ENCODE measurements at places on chromosomes 11 and 22. TPM values are rescaled to one million over a fixed set of nuclear protein-coding genes. Genes with fewer than 3 reads are reported as not detected.

The OR4A16 gene
- not detected for polyA plus RNA-seq

The ALKBH8 gene
- 3.5 TPM for polyA plus RNA-seq

GRCh38 chr11:104525416-104525815 lies 361.5 kb upstream of the PDGFD start:
- peaks cover 11% of the 10 kb centered on the region for H3K4me1 ChIP-seq
- no peaks in the 10 kb centered on the region for H3K36me3 ChIP-seq
- DNase-seq, result no peak
- H3K27me3 ChIP-seq, result no peaks in the 10 kb centered on the region
- H3K4me3 ChIP-seq, result no peak overlapping the region
- no peak overlapping the region for H3K27ac ChIP-seq

The OR2AT4 gene
- not detected for polyA plus RNA-seq

- no peak overlapping the region for H3K4me3 ChIP-seq
- DNase-seq, result no peak
- peaks cover 17% of the 10 kb centered on the region for H3K4me1 ChIP-seq
These were observed 199.7 kb downstream of the NAV2 start for GRCh38 chr11:19912115-19912957.

The EFCAB6 gene
- 0.41 TPM for polyA plus RNA-seq

DNA sequence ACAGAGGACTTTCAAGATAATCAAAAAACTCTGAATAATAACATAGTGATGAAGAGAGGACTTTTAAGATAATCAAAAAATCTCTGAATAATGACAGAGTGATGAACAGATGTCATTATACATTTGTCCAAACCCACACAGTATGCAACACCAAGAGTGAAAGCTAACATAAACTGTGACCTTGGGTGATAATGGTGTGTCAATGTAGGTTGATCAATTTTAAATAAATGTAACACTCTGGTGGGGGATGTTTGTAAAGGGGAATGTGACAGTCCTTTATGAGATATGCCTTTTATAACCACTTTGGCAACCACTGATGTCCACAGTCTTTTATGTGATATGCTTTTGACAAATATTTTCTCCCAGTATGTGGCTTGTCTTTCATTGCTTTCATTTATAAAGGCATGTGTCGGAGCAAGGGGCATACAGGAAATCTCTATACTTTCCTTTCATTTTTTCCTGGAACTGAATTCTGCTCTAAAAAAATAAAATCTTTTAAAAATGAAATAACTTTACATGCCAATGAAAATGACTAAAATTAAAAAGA lies 10.3 kb upstream of the OR9G1 start:
- DNase-seq, result no peak
- H3K4me3 ChIP-seq, result no peak overlapping the region
- H3K36me3 ChIP-seq, result no peaks in the 10 kb centered on the region
- H3K27me3 ChIP-seq, result no peaks in the 10 kb centered on the region

DNA sequence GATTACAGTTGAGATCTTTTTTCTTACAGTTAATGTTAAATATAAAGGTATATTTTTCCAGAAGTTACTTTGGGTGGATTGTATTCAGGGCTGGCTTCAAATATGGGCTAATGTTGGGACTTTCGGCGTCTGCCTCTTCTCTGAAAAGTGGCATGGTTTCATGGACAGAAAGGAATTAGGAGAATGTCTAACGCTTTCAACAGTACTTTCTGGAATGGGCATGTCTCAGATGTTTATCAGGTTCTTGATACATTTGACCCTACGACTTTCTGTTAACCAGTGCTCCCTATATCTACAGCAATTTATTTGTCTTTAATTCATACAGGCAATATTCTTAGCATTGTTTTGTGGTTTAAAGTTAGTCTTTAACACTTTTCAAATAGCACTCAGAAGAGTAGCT lies 33.7 kb downstream of the ZC3H12C start:
- peak overlapping the region; percentile 28 for H3K27ac ChIP-seq
- H3K27me3 ChIP-seq, result no peaks in the 10 kb centered on the region
- peaks cover 19% of the 10 kb centered on the region for H3K4me1 ChIP-seq
- H3K36me3 ChIP-seq, result peaks cover 4% of the 10 kb centered on the region

The NAALADL1 gene
- not detected for polyA plus RNA-seq

GRCh38 chr11:47220401-47220821 lies 5.6 kb downstream of the DDB2 start:
- H3K4me3 ChIP-seq, result no peak overlapping the region
- DNase-seq, result no peak
- peaks cover 13% of the 10 kb centered on the region for H3K4me1 ChIP-seq
- H3K27me3 ChIP-seq, result no peaks in the 10 kb centered on the region

The CLNS1A gene
- 141 TPM for polyA plus RNA-seq

GRCh38 chr11:3989276-3989920 lies 105.2 kb upstream of the RRM1 start:
- no peak for DNase-seq
- peaks cover 2% of the 10 kb centered on the region for H3K4me1 ChIP-seq
- H3K36me3 ChIP-seq, result no peaks in the 10 kb centered on the region
- no peak overlapping the region for H3K27ac ChIP-seq
- no peaks in the 10 kb centered on the region for H3K27me3 ChIP-seq

- no peak overlapping the region for H3K4me3 ChIP-seq
- no peaks in the 10 kb centered on the region for H3K27me3 ChIP-seq
- no peak for DNase-seq
- no peaks in the 10 kb centered on the region for H3K36me3 ChIP-seq
These were observed 54.1 kb upstream of the ZBED5 start for GRCh38 chr11:10911907-10912306.

The TSPAN18 gene
- polyA plus RNA-seq, result 1.3 TPM

GRCh38 chr22:23181721-23182308 lies 1.5 kb downstream of the BCR start:
- H3K4me3 ChIP-seq, result peak overlapping the region; percentile 53
- H3K36me3 ChIP-seq, result peaks cover 2% of the 10 kb centered on the region
- no peak overlapping the region for H3K27ac ChIP-seq
- peaks cover 13% of the 10 kb centered on the region for H3K4me1 ChIP-seq
- no peaks in the 10 kb centered on the region for H3K27me3 ChIP-seq

The MYO18B gene
- polyA plus RNA-seq, result 0.05 TPM

The EHF gene
- polyA plus RNA-seq, result not detected

GRCh38 chr11:74269161-74269811 lies 42.2 kb downstream of the P4HA3 start:
- no peak for DNase-seq
- H3K27ac ChIP-seq, result no peak overlapping the region
- peaks cover 10% of the 10 kb centered on the region for H3K36me3 ChIP-seq
- no peaks in the 10 kb centered on the region for H3K4me1 ChIP-seq
- no peak overlapping the region for H3K4me3 ChIP-seq

DNA sequence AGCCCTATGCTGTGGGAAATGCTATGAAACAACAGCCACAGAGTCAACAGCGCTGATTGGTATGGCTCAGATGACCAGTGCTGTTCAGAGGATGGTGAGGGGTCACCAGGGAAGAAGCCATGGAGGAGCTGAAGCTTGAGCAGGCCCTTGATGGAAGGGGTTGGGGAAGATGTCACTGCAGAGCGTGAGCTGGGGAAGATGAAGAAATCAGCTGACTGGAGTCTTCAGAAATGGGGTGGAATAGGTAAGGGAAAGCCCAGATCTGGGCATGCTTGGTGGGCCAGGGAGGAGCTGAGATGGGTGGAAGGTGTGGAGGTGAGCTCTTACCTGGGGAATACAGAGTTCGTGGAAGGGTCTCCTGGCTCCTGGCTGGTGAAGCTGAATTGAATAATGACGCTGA lies 105.4 kb upstream of the PLET1 start:
- no peak overlapping the region for H3K4me3 ChIP-seq
- no peak overlapping the region for H3K27ac ChIP-seq
- H3K4me1 ChIP-seq, result peaks cover 24% of the 10 kb centered on the region
- DNase-seq, result no peak
- no peaks in the 10 kb centered on the region for H3K36me3 ChIP-seq
- H3K27me3 ChIP-seq, result no peaks in the 10 kb centered on the region

GRCh38 chr11:67600324-67601029 lies 6.3 kb upstream of the NDUFV1 start:
- H3K27me3 ChIP-seq, result no peaks in the 10 kb centered on the region
- no peaks in the 10 kb centered on the region for H3K36me3 ChIP-seq
- no peak overlapping the region for H3K4me3 ChIP-seq
- no peaks in the 10 kb centered on the region for H3K4me1 ChIP-seq
- DNase-seq, result no peak

GRCh38 chr22:28413612-28414399 lies 265.8 kb downstream of the TTC28 start:
- no peak for DNase-seq
- no peaks in the 10 kb centered on the region for H3K36me3 ChIP-seq
- H3K4me1 ChIP-seq, result peaks cover 29% of the 10 kb centered on the region
- no peaks in the 10 kb centered on the region for H3K27me3 ChIP-seq
- peak overlapping the region; percentile 11 for H3K27ac ChIP-seq

The PHF21B gene
- 0.96 TPM for polyA plus RNA-seq
